ENCODE measurements at places on chromosomes 1 and 21.

DNA sequence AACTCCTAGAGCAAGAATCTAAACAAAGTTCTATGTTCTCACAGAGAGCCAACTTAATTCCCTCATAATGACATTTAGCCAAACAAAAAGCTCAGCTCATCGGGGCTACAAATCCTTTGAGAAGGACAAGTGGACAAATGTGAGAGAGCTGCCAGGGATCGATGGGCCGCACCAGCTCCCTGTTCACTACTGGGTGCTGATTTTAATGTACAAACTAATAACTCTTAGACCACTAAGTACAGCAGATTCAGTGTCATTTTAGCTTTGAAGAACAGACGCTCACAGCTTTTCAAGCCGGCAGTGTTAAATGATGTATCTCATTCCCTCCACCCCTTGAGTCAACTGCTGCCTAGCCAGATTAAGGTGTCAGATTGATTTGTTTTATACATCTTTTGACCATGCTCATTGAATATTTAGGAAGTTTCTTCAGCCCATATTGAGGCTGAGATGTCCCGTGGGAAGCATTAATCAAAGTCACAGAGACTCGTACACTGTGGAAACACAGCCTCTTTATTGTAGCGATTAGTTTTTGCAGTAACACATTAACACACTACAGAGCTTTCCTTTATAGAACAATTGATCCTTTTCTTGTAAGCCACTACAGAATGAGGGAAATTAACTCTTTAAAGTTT is 21.1 kb downstream of the PROX1 start:
- DNase-seq = no peak

DNA sequence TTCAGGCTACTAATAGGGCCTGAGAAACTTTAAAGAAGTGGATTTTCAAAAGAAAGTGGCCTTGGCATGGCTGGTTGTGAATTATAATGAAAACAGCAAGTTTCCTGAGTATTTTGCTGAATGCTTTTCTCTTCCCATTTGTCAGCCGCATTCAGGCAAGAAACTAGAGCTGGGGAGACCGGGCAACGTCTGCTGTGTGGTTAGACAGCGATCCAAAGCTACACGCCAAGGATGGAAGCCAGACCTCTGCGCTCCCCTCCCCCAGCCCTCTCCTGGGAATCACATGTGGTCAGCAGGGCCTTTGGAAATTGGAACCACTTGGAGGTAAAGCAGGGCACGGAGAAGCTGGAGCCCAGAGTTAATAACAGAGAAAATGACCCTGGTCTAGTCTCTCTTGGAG is 114.1 kb upstream of the CD34 start:
- no peak for DNase-seq

GRCh38 chr21:31961704-31962103 is 88.9 kb downstream of the HUNK start:
- no peak for DNase-seq

GRCh38 chr1:29113413-29114117 is 10.1 kb downstream of the TMEM200B start:
- no peak for DNase-seq

- no peak for DNase-seq
These were observed 386.3 kb downstream of the MRPL39 start for GRCh38 chr21:25220954-25221353.

DNA sequence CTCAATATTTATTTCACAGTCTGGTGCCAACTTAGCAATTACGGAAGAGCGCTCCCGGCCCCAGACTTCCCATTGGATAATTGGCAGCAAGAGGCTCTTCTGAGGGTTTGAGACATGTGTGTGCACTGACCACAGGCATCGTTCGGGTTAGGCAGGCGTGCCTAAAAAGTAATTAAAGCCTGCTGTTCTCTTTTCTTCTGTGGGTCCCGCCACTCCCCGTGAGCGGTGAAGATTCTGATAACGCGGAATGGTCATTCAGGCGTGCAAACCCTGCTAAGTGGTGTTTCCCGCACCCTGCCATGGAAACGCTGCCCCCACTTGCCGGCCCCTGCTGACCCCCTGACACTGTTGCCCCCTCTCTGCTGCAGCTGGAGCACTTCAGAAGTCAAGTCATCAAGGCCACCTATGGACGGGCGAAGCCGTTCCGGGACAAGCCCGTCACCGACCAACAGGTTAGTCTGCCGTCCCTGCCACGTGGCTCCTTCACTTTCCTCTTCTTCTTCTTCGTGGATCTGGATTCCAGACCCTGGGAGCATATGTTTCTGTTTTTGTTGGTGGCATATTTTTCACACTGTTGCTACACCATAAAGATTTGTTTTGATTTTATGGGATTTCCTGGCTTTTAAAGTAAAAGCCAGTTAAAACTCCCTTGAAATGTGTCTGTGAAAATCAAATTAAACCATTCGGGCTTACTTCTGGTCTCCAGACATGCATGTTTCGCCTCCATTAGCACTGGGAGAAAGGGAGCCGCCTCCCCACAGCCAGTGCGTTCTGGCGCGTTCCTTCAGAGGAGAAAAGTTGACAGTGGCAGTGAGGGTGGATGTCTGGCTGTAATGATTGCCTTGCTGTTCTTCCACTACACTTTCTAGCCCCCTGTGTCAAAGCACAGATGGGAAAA is 79.9 kb downstream of the FHAD1 start:
- DNase-seq = no peak

DNA sequence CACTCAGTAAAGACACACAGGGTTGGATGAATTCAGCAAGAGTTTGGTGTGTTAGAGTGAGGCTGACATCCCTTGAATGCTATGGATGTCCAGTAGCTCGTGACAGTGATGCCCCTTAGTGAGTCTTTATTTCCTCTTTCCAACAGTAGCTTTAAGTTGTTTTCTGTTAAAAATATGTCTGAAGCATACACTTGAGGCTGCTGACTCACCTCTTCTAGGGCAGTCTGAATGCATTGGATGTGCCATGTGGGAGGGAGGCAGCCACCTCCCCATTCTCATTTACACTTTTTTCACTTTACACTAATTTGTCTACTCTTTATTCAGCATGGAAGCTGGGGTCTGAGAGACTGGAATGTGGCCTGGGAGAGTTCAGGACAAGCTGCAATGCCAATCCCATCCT is 17.6 kb downstream of the NOS1AP start:
- no peak for DNase-seq

- DNase-seq = no peak
These were observed 10.3 kb upstream of the PODN start for GRCh38 chr1:53051676-53052075.

- DNase-seq = no peak
These were observed 71.0 kb downstream of the CD2 start for GRCh38 chr1:116825207-116825719.

- DNase-seq = no peak
These were observed 142.7 kb upstream of the SERTAD4 start for GRCh38 chr1:210089855-210090254.

DNA sequence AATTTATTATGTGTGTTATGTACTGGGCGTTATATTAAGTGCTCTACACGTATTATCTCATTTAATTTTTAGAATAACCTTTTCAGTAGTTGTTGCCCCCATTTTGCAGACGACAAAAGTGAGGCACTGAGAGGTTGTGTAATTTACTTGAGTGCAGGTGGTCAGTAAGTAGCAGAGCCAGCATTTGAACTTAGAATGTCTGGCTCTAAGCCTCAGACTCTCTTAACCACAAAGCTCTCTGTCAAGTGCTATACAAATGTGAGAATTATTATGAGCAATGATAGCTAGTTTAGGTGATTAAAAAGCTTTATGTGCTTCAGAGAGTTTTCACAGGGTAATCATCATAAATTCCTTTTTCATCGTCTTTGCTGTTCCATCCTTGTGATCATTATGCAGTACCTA is 96.3 kb upstream of the UBE2U start:
- DNase-seq = no peak

Measured in tibial artery (tissue), 4 donors.